ENCODE measurements at places on chromosomes 5 and 9. TPM values are rescaled to one million over a fixed set of nuclear protein-coding genes. Genes with fewer than 3 reads are reported as not detected.

- DNase-seq: peak; percentile 84
Observed at GRCh38 chr5:160209917-160210316, 19.4 kb upstream of the FABP6 start.

GRCh38 chr5:79982136-79982535, 8.9 kb downstream of the MTX3 start:
- DNase-seq: no peak

DNA sequence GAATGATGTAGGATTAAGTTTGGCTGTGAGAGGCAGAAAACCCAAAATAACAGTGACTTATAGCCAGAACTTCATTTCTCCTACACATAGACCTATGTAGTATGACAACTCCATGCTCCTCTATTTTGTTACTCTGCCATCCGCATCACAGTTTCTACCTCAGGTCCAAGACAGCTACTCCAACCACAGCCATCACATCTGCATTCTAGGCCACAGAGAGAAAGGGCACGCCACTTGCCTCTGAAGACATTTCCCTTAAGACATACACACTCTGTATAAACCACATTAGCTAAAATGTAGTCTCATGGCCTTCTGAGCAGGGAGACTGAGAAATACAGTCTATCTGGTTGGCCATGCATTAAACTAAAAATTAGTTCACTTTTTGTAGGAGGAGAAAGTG, 10.0 kb downstream of the SPINK4 start:
- no peak for DNase-seq

PCDHA11 gene
- not detected for total RNA-seq

CDKN2A gene
- not detected for total RNA-seq

DNA sequence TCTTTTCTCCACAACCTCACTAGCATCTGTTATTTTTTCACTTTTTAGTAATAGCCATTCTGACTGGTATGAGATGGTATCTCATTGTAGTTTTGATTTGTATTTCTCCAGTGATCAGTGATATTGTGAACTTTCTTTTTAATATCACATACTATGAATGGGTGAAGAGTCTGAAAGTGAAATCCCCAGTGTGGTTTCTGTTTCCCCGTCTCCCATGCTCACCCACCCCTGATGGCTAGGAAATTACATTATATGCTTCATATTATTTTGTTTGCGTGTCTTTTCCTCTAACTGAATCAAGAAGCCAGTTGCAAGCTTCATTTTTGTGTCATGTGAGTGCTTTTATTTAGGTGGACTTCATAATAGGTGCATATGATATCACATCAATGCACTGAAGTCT, 171.1 kb downstream of the ARHGAP26 start:
- no peak for DNase-seq

DAB2 gene
- total RNA-seq: 43.0 TPM

DNA sequence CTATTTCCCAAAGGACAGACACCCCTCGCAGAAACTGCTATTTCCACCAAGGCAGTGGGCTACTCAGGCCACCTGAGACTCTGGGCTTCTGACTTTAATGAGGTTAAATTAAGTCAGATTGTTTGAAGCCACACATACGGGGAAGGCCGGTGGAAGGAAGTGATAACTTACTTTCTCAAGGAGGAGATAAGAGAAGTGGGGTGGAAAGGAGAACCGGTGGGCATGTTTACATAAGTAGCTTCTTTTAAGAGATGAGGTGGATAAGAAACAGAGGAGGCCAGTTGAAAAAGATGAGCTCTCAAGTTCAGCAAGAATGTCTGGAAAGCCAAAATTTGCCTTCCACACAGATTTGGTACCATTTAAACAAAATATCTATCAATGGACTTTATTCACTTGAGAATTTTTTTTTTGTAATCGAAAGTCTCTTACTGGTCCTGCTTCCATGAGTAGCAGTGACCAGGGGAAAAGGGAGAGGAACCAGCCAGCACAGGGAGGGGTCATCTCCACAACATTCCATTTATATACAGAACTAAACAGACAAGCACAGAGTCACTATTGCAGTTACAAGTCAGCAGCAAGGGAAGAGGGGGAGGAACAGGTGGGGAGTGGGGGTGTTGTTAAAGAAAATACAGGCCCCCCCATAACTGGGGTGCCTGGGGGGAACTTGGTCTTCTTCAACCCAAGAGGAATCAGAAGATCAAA, 20.0 kb downstream of the CCDC125 start:
- DNase-seq: no peak

DNA sequence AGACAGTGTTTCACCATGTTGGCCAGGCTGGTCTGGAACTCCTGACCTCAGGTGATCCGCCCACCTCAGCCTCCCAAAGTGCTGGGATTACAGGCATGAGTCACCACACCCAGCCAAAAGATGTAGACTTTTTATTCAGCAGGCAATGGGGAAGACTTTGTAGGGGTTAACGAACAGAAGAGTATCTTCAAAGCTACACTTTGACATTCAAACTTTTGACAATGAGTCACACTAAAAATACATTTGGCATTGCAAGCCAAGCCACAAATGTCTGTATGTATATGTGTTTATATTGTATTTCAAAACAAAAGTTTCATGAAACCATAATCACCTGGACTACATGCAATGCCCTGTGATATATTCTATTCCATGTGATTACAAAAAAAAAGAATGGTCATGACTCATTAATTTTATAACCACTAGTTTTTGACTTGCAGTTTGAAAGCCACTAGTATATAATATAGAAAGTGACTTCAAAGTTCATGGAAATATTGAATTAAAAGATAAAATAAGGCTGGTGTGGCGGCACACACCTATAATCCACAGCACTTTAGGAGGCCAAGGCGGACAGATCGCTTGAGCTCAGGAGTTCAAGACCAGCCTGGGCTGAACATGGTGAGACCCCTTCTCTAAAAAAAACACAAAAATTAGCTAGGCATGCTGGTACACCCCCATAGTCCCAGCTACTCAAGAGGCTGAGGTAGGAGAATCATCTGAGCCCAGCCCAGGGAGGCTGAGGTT, 8.3 kb downstream of the DIMT1 start:
- no peak for DNase-seq

- DNase-seq: no peak
Observed at GRCh38 chr5:162657076-162657475, 589.5 kb downstream of the GABRG2 start.

- DNase-seq: peak; percentile 56
Observed at GRCh38 chr9:12464910-12465512, 228.2 kb upstream of the TYRP1 start.

DNA sequence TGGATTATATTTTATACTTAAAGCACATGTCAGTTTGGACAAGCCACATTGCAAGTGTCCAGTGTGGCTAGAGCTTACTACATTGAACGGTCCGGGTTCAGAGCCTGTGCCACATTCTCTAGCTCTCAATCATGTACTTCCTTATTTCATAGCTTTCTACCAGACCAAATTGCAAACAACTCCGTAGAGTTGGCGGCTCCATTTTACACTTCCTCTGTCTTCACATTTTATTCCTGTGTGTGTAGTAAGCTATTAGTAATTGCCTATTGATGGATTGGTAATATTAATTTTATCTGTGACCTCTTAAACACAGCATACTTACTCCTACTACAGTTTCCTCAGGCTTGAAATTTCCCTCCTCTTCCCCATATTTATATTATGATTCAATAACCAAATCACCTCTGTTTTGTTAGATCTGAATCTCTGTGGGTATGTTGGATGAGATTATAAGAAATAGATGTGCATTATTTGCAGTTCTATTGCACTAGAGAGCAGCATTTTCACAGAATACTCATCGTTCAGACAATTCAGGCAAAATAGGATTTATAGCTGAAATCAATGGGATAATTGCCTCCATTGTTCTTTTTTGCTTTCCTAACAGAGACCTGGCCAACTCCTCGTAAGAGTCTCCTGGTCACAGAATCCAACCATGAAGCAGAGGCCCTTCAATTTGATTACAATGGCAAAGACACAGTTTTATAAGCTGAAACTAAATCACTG, 29.0 kb upstream of the C9orf72 start:
- no peak for DNase-seq

DNA sequence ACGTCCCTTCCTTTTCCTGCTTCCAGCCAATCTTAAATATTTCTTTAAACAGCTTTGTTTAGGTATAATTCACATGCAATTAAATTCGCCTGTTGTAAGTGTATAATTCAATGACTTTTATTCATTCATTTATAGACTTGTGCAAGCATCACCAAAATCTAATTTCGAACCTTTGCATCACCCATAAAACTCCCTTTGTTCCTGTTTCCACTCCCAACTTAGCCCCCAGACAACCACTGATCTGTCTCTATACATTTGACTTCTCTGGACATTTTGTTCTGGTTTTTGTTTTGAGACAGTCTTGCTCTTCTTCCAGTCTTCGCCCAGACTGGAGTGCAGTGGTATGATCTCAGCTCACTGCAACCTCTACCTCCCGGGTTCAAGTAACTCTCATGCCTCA, 71.5 kb downstream of the NR6A1 start:
- DNase-seq: no peak

ECM2 gene
- 0.14 TPM for total RNA-seq

DNA sequence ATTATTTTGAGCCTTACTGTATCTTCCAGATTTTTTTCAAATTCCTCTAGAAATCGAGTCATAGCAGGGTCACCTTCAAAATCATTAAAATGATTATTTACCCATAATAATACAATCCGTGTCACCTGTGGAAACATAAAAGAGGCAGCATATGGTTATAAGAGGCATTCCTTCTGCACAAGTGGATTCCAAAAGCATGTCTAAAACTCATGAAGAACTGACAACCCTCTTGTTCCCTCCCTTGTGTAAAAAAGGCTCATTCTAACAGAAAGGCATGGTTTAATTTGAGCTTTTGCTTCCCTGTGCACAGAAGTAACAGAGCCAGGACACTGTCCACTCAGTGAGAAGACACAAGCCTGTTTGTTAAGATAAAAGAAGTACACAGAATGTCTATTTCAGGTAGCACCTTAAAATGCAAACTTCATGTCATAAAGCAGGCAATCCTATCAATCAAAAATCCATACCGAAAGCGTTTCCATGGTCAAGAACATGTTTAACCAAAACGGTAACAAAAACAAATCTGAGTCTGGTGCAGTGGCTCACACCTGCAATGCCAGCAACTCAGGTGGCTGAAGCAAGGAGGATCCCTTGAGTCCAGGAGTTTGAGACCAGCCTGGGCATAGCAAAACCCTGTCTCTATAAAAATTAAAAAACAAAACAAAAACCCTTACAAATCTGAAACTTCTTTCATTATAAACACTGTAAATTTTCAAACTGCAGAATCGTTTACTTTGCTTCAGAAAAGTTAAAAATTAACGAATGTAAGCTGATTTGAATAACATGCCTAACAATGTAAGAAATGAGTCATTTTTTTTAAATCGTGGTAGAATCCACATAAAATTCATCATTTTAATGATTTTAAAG, 139.3 kb downstream of the RAPGEF6 start:
- DNase-seq: no peak

FOXD1 gene
- total RNA-seq: not detected

DNA sequence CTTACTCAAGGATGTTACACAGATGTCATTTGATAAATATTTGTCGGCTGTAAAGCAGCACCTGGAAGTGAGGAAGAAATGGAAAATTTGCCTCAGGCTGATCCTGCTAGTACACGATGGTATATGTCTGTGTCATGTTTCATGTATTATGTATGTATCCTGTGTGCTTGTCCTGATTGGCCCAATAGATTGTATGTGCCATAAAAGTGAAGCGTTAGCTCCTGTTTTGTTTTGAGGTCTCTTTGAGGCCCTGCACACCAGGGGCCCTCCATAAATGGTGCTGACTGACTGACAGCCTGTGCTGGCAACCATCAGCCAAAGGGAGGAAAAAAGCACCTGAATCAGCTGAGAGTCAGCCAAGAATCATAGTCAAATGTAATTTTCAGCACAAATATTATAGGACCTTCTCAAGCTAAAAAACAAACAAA, 11.8 kb upstream of the LNPEP start:
- no peak for DNase-seq

DNA sequence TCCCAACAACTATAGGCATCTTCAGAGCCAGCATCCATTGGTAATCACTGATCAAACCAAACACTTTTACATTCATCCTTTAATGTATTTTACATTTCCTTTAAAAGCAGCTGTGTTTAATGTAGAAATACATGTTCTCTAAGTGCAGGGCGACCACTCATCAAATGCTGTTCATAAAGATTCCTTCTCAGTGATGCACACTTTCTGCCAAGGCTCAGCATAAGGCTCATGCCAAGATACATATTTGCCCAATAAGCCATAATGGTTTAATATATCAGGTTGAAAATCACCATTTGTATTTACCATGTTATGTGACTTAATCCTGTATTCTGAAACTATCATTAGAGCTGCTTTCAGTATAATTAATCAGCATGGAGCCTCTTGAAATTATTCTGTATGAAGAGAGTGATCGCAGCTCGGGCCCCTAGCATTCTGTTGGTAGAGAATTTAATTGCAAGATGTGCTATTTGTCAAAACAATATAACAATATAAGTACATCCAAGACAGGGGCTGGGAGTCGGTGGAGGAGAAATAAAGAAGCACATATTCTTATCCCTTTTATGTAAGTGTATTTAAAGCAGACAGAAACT, 267.5 kb downstream of the EBF1 start:
- DNase-seq: no peak

C5orf22 gene
- 40.6 TPM for total RNA-seq

DNA sequence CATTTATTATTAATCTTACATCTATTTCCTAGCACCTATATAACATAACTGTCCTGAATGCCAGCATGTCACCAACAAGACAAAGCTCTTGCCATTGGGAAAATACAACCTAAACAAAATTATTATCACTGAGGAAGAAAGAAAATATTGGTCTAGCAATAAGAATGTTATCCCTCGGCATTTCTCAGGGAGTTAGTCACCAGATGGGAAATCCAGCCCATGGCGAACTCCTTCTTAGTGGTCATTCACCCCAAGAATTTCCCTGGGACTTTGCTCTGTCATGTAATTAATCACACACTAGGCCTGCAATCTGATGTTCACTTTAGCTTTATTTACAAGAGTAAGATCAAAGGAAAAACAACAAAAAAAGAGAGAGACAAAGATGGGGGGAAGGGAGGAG, 56.1 kb upstream of the TAS2R1 start:
- DNase-seq: no peak

DNA sequence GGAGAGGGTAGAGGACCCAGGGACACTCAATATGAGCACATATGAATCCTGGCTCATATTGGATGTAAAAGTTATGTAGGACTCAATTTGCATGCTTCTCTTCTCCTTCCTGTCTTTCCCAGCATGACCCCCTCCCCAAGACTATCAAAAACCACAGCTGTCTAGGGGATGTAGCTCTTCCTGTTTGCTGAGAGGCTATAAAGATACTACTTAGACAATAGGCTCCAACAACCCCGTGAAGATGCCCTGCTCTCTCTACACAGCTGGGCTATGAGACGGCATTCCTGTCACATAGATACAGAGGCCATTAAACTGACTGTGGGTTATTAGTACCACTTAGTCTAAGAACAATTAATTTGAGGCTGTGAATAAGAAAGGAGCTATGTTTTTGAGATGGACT, 56.5 kb upstream of the PCSK1 start:
- no peak for DNase-seq
